ENCODE measurements at places on chromosomes 16 and 17.

- no peak for DNase-seq
Measured at GRCh38 chr17:44850612-44851011, 2.9 kb downstream of the HIGD1B start.

DNA sequence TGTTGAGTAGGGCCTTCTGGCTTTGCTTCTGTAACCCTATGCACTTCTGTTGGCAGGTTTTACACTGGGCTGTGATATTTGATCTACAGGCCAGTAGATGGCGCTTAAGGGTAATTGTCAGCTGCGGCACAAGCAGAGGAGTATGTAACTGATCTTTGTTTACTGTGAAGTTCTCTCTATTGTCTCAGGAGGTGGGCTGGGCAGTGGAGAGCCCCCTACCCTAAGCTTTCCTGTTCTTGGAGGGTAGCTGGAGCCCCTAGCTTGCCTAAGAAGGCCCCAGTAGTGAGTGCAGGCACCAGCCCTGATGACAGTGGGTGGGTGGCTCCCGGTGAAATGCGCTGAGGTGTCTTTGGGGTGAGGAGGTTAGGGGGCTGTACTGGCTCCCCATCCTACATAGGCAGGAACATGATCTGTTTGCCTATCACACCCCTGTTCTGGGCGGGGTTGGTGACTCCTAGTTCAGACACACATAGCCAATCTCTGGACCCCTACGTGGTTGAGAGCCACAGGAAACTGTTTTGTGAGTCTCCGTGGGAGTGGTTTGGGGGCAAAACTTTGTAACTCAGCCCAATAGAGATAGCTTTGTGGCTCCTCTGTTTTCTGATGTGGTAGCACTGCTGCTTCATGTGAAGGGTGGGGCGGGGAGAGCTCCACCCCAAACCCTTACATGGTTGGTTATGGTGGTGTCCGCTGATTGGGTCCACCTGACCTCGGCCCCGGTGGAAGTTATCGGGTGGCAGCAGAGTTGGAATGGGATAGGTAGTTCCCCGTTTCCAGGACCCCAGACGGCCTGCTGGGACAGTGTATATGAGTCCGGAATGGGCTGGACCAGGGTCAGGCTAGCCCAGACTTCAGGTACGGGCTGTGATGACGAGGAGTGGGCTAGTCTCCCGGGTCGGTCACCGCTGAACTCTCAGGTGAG, 60.4 kb downstream of the SLFN11 start:
- DNase-seq: peak; percentile 67

- DNase-seq: no peak
Measured at GRCh38 chr16:24993722-24994686, 21.2 kb downstream of the ARHGAP17 start.

GRCh38 chr16:67555795-67556212, 6.5 kb upstream of the CTCF start:
- DNase-seq: no peak

GRCh38 chr17:180381-181244, 837 bp downstream of the DOC2B start:
- no peak for DNase-seq

- no peak for DNase-seq
Measured at GRCh38 chr17:57110579-57111325, 25.7 kb downstream of the AKAP1 start.

GRCh38 chr17:40471846-40472732, 28.8 kb downstream of the IGFBP4 start:
- DNase-seq: no peak

DNA sequence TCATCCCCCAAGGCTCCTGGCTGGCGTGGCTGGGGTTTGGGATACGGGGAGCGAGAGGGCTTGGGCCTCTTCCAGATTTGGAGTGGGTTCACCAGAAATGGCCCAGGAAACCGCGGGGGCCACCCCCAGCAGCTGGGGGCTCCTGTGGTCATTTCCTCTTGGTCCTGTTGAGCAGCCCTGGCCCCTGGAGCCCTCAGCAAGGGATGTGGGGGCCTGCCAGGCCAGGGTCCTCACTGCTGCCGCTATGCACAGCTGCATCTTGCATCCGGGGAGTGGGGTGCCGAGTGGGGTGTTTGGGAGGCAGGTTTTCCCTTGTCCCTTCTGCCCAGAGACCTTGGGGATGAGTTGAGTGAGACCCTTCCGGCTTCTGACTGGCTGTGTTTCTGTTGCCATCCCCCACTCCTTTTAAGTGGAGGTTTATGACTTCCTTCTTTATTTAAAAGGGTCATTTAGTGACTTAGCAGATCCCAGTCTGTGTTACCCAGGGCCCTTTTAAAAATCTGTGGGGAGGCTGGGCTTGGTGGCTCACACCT, 319.8 kb downstream of the SEC14L1 start:
- DNase-seq: no peak

DNA sequence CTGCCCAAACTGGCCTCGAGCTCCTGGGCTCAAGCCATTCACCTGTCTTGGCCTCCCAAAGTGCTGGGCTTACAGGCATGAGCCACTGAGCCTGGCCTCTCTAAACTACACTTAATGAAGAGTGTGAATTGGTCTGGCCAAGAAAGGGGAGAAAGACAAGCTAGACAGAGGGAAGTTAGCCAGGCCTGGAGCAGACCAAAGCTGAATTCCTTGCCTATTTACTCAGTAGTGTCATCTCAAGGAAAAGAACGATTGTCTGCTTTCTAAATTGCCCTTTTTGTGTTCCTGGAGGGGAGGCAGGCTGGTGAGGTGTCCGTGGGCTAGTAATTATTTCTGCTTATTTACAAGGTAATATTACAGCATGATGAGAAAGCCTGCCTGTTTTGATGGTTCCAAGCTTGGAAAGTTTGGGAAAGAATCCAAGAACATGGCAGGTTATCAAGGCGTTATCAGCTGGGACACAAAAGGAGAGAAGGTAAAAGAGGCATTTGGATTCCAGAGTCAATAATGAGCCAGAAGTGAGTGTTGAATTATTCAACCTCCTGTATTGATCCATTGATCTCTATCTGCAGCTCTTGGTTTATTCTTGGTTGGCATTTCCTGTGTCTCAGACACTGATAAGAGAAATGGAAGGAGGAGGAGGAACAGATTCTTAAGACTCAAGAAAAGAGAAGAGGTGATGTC, 6.3 kb upstream of the CBFB start:
- no peak for DNase-seq

DNA sequence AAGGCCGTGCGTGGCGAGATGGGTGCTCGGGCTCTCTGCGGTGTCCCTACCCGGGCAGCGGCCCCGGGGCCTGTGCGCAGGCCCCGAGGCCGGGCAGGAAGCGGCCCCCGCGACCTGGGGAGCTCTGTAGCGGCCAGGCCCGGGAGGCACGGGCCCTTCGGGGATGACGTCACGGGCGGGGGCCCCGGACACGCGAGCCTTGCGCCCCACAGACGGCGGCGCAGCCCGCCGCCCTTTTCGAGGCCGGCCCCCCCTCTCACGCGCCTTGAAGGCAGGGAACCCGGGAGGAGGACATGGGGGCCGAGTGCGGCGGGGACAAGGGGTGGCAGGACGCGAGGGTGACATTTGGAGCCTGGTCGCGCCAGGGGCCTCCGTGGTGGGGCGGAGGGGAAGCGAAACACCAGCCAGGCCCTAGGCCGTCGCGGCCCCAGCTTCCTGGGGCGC, 1.1 kb downstream of the RAI1 start:
- peak; percentile 60 for DNase-seq

- no peak for DNase-seq
Measured at GRCh38 chr17:326010-326621, 26.5 kb downstream of the RPH3AL start.

DNA sequence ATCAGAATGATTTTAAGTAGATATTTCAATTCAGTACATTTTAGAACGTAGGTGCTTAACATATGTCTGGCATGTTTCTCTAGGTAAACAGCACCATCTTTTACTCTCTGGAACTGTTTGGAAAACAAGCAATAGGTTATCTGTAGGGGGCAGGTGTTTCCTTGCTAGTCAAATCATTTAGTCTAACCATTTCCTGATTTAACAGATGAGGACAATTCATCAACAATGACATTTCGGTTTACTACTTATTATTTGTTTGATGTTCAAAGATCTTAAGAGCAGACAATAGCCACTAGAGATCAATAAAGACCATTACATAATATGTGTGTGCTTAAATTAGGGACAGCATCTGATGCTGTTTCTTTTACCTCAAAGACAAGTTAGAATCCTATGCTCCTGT, 173.1 kb downstream of the CEP112 start:
- DNase-seq: peak; percentile 86

DNA sequence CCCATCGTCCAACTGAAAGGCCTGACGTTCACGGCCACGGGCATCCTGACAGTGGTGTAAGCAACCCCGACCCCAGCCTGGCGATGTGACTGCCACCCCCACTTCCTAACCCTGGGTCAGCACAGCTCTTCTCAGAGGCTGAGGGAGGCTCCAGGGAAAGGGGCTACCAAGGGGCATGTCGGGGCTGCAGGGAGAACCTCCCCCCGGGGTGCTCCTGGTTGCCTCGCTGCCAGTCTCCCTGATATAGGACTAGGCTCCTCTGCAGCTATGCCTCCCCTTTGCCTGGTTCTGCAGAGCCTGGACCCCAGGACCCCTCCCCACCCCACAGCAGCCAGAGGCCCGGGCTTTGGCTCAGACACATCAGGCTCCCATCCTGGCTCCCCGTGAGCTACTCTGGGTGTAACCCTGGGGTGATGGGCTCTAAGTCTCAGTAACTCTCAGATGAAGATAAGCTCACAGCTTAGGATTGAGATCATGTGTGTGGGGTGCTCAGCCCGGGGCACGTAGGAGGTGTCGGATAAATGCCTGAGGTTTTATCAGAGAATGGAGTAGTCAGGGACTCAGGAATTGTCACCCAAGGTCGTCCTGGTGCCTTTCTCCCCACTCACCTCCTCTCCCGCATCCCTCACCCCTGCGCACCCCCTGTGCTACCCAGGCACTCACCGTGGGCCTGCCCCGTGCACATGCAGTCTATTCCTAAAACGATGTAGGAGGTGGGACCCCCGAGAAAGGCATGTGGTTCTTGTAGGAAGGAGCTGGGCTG, 10.6 kb downstream of the ITGAD start:
- no peak for DNase-seq

GRCh38 chr16:23500862-23501225, 9.4 kb downstream of the GGA2 start:
- no peak for DNase-seq

DNA sequence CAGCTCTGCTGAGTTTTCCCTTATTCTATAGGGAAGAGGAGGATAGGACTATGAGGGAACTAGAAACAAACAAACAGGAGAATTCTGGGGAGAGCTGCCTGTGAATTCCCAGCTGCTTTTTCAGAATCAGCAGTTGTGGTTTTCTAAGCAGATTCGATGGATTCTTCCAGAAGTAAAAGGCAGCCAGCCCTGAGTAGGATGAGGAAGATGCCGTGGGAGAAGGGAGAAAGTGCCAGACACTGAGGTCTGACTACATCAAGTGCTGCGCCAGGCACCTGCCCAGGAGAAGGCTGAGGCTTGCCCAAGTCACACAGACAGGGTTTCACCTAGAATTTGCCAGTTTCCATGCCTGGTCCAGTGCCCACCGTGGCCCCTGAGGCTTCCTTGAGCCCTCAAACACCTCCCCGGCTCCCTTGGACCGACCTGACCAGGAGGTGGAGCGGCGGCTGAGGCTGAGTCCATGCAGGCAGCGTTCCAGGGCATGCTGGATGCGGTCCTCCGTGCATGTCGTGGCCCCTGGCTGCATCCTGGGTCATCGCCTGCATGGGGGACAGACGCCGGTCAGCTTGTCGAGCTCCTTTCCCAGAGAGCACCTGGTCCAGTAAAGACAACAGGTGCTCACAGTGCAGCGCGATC, 43.6 kb upstream of the PIK3R6 start:
- no peak for DNase-seq

DNA sequence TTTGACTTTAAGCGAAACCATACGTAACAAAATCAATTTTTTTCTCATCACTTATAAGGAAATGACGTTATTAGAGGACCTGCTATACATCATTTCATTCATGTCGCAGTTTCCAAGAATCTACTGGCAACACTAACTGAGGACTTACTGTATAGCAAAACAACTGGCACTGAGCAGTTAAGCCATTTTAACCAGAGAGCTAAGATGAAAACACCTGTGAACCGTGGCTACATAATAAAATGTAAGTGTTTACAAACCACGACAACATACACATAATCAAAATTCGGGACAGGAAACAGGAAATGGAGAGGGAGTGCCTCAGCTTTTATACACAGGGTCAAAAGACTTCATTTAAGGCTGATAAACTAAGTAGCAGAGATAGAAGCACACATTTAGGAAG, 29.5 kb downstream of the METTL16 start:
- no peak for DNase-seq

GRCh38 chr17:32102172-32102571, 40.1 kb upstream of the RHOT1 start:
- DNase-seq: no peak

- DNase-seq: no peak
Measured at GRCh38 chr16:7363422-7364417, 31.1 kb downstream of the RBFOX1 start.

DNA sequence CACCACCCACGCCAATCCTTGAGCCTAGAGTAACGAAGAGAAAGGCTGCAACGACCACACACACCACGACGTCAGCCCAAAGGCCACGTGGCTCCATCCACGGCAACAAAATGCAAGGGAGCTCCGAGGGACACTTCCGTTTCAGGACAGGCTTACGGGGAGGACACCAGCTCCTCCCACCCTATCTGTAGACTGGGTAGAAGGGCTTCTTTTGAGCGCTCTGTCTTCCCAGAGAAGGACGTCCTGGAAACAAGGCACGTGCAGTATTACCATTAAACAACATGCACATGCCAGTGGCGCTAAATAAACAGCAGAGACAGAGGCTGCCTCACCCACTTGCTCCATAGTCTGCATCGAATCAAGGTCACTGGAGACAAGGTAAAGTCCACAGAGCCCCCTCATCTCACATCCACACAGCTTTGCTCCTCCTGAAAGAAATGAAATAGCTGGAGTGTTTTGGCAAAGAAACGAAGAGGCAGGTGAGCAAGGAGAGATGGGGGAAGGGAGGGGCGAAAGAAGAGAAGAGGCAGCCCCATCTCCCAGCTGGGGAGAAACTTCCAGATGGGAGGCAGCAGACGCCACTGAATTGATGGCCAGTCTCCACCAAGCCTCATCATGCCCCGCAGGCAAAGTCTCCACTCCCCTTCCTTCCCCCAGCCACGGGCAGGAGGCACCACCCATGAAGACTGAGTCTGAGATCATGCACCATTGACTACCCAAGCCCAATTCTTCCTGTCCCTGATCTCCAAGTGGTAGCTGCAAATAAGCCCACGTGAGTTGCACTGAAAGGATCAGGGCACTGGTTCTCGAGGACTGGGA, 24.0 kb downstream of the ZFHX3 start:
- no peak for DNase-seq

GRCh38 chr17:64200080-64201032, 62.7 kb downstream of the TEX2 start:
- DNase-seq: no peak
